ENCODE measurements at places on chromosomes 4 and X. TPM values are rescaled to one million over a fixed set of nuclear protein-coding genes. Genes with fewer than 3 reads are reported as not detected.

DNA sequence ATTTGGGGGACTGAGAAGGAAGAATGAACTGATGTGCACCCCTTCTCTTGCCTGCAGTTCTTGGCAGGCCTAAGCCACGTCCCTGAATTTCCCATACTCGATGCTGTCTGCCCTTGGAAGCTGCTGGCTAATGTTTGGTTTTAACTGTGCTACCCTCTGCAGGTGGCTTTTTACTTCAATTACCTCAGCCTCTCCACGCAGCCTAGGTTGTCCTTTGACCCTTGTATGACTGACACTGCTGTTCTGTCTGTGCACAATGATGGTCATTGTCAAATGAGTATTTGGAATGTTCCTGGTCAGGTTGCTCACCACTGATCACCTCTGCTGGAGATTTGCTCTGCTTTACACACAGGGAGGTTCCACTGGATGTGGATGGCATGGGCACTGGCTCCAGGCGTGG is 137.1 kb downstream of the ZNF518B start:
- H3K27me3 ChIP-seq = no peaks in the 10 kb centered on the region
- H3K4me1 ChIP-seq = no peaks in the 10 kb centered on the region
- no peak overlapping the region for H3K27ac ChIP-seq
- no peaks in the 10 kb centered on the region for H3K36me3 ChIP-seq

DNA sequence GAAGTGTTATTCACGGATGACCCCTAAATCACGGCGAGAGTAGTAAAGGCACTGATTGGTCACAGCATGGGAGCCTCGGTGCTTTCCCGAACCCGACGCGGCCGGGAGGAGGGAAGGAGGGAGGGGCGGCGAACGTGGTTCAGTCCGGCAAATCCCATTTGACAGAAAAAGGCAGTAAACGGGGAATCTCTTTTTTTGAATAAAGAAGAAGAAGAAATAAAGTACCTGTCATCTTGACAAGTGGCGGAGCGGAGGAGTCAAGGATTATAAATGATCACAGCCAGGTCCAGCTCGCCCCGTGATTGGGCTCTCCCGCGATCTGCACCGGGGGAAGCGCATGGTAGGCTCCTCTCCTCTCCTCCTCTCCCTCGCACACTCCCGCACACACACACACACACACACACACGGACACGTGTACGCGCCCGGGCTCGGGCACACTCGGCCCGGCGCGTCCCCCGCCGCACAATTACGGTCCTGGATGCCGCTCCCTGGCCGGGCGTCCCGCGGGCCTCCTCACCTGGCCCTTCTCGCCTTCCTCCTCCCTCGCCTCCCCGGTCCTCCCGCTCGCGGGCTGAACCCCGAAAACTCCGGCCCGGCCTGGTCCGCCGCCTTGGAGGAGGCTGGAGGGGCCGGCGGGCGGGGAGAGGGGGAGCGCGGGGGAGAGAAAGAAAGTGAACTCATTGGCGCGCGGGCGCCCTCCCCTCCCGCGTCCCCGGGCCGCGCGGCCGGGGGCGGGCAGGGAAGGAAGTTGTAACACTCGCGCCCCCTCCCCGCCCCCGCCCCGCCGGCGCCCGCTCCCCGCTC is 99.2 kb upstream of the TENM3 start:
- no peak overlapping the region for H3K27ac ChIP-seq
- no peak for DNase-seq
- no peaks in the 10 kb centered on the region for H3K36me3 ChIP-seq
- peaks cover 19% of the 10 kb centered on the region for H3K27me3 ChIP-seq

HELT gene
- total RNA-seq = not detected

CSAG1 gene
- total RNA-seq = not detected

DNA sequence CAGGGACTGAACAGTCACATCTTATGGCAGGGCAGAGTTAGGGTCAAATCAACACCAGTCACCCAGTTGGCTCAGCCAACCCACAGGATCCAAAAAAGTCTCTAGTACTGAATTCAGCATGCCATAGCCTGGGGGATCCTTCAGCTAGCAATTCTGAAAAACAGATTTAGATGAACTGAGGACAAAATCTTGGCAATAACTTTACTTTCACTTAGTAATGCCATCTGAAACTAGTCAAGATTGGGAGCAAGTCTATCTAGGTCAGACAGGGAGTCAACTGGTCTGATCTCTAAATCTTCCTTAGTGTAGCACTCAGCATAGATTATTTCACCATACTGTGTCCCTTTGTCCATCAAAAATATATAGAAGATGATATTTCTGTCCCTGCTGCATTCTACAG is 76.0 kb downstream of the HHIP start:
- no peaks in the 10 kb centered on the region for H3K4me1 ChIP-seq
- no peak overlapping the region for H3K27ac ChIP-seq
- DNase-seq = no peak

SETD7 gene
- total RNA-seq = 33.2 TPM

GRCh38 chr4:129453524-129454200 is 357.7 kb downstream of the C4orf33 start:
- H3K27me3 ChIP-seq = no peaks in the 10 kb centered on the region
- no peak overlapping the region for H3K4me3 ChIP-seq
- H3K36me3 ChIP-seq = no peaks in the 10 kb centered on the region
- no peaks in the 10 kb centered on the region for H3K4me1 ChIP-seq
- H3K27ac ChIP-seq = no peak overlapping the region

SLAIN2 gene
- 26.3 TPM for total RNA-seq

GRCh38 chr4:5470318-5471198 is 237.8 kb downstream of the EVC2 start:
- no peak overlapping the region for H3K4me3 ChIP-seq
- no peak overlapping the region for H3K27ac ChIP-seq
- no peaks in the 10 kb centered on the region for H3K4me1 ChIP-seq
- H3K36me3 ChIP-seq = no peaks in the 10 kb centered on the region
- DNase-seq = no peak
- no peaks in the 10 kb centered on the region for H3K27me3 ChIP-seq

DNA sequence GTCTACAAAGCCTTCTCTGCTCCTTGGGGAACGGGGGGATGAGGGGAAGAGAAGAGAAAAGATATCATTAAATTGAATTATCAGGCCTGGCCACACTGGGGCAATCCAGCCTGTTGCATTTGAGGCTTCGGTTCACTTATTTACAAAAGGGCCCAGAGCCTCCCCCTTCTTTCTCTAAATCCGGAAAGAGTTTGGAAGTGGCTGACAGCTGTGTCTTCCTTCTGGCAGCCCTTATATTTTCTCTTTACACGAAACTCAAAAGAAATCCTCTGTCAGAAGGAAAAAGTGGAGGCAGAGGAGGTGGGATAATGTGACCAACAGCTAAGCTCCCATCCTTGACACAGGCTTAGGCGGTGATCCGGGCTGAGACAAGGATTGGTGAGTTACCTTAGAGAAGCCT is 158.3 kb upstream of the TAPT1 start:
- H3K4me1 ChIP-seq = no peaks in the 10 kb centered on the region
- H3K36me3 ChIP-seq = no peaks in the 10 kb centered on the region
- H3K27me3 ChIP-seq = no peaks in the 10 kb centered on the region
- no peak overlapping the region for H3K27ac ChIP-seq

DNA sequence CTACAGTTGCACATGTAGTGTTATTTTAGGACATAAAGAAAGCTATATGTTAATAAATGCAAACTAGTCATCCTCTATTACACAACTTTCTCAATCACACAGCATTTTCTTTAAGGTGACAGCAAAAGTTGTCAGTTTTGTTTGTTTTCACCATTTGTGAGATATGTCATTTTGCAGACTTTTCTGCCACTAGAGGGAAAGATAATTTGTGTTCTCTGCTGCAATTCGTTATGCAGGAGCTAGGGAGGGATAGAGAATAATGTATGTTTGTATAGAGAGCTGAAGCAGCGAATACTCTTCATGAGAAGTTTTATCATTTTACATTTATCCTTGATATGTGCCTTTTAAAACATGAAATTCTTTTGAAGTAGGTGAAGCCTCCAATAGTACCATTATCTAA is 670.6 kb upstream of the ATOH1 start:
- H3K27ac ChIP-seq = no peak overlapping the region
- H3K4me3 ChIP-seq = no peak overlapping the region
- DNase-seq = no peak
- H3K4me1 ChIP-seq = no peaks in the 10 kb centered on the region
- H3K27me3 ChIP-seq = no peaks in the 10 kb centered on the region
- H3K36me3 ChIP-seq = no peaks in the 10 kb centered on the region

PAK3 gene
- 0.64 TPM for total RNA-seq

DDX53 gene
- not detected for total RNA-seq

GRCh38 chr4:28211676-28212470 is 1351.2 kb downstream of the STIM2 start:
- H3K36me3 ChIP-seq = no peaks in the 10 kb centered on the region
- H3K27me3 ChIP-seq = no peaks in the 10 kb centered on the region
- no peaks in the 10 kb centered on the region for H3K4me1 ChIP-seq
- no peak overlapping the region for H3K4me3 ChIP-seq
- DNase-seq = no peak

- no peak for DNase-seq
- H3K4me3 ChIP-seq = no peak overlapping the region
- H3K27me3 ChIP-seq = no peaks in the 10 kb centered on the region
- no peaks in the 10 kb centered on the region for H3K4me1 ChIP-seq
- H3K36me3 ChIP-seq = peaks cover 3% of the 10 kb centered on the region
- no peak overlapping the region for H3K27ac ChIP-seq
These were observed 26.8 kb downstream of the MGST2 start for GRCh38 chr4:139692309-139693012.

DNA sequence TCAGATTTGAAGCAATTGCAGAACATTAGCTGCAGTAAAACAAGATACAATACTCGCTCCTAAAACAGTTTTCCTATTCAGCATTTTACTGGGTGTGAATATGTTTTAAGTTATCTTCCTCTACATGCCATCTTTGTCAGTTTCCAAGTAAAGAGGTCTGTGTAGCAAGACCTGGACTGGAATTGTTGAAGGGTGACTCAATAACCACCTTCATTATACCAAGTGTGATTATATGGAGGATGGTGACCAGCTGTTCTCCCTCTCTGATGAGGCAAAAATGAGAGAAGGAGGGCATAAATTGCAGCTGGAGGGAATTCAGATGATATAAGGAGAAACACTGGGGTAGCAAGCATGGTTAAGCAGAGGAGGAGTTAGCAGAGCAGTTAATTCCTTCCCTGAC is 922.1 kb upstream of the SLIT2 start:
- H3K27me3 ChIP-seq = no peaks in the 10 kb centered on the region
- H3K36me3 ChIP-seq = no peaks in the 10 kb centered on the region
- H3K4me1 ChIP-seq = no peaks in the 10 kb centered on the region
- H3K27ac ChIP-seq = no peak overlapping the region

GRCh38 chrX:124679199-124679598 is 332.8 kb downstream of the SH2D1A start:
- H3K36me3 ChIP-seq = no peaks in the 10 kb centered on the region
- H3K4me3 ChIP-seq = no peak overlapping the region
- no peak overlapping the region for H3K27ac ChIP-seq
- H3K27me3 ChIP-seq = no peaks in the 10 kb centered on the region
- DNase-seq = no peak

BEX1 gene
- total RNA-seq = not detected

Measured in ascending aorta (tissue), 2 donors.